ENCODE measurements at places on chromosomes 5 and 9.

DNA sequence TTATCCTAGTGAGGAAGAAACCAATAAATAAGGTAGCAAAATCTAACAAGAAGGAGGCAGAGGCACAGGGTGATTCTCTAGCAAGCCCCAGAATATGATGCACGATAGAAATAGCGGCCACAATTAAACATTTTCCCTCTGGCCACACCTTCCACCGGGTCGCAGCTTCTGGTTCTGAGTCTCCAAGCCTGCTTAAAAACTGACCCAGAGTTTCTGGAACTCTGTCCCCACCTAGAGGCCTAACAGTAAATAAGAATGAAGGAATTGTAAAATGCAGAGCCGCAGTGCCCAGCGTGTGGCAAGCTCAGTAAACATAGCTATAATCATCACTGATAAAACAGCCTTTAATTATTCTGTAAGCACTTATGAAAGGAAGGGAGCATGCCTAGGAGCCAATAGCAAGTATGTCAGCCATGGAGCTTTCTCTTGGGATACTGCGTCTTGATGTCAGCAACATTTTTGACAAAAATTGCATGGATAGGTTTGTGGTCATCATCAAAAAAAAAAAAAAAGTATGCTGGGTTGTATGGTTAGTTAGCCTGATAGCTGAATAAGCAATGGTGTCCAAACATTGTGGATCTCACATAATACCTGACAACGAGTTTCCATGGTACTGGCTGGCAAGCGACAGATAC lies 465.5 kb downstream of the DNAH5 start:
- DNase-seq, result peak; percentile 20

DNA sequence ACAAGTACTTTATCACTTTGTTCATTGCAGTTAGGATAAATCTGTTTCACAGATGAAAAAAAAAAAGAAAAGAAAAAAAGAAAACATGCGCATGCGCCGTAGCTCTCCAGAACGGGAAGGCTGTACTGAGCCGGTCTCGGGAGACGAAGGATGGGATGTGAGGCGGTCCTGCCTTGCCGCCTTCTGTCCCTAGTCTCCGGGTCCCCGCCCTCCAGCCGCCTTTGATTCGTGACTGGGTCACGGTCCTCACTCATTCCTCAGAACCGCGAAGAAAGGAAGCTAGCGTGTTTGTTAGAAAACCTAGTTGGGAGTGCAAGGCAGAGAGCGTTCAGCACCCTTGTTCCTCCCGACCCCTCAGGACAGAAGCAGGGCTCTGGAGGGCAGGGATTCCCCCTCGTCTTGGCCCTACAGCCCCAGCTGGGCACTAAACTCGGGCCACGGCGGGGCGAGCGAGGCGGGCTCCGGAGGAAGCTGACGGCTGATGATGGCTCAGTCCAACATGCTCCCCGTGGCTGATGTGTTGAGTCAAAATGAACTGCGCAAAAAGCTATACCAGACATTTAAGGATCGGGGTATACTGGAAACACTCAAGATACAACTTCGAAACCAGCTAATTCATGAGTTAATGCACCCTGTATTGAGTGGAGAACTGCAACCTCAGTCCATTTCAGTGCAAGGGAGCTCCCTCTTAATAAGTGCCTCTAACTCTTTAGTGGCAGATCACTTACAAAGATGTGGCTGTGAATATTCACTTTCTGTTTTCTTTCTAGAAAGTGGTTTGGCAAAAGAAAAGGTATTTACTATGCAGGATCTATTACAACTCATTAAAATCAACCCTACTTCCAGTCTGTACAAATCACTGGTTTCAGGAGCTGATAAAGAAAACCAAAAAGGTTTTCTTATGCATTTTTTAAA lies 40.0 kb downstream of the CPLANE1 start:
- DNase-seq, result no peak

- DNase-seq, result no peak
Measured at GRCh38 chr9:34500623-34501267, 22.0 kb downstream of the ENHO start.

DNA sequence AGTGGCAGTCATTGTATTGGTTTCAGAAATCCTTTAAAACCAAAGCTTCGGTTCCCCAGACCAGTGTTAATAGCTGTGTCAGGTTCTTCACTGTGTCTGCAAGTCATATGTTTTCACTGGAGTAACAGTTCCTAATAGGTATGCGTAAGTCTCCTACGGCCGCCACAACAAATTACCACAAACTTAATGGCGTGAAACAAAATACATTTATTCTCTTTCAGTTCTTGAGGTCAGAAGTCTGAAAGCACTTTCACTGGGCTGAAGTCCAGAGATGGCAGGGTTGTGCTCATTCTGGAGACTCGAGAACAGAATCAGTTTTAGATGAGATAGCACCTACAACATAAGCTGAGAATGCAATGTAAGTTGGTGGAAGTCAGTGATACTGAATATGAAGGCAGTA lies 556.2 kb downstream of the TLE4 start:
- no peak for DNase-seq

- no peak for DNase-seq
Measured at GRCh38 chr5:62257020-62257367, 49.0 kb upstream of the KIF2A start.

- no peak for DNase-seq
Measured at GRCh38 chr5:80653502-80653901, 950 bp upstream of the MSH3 start.

- no peak for DNase-seq
Measured at GRCh38 chr5:179407191-179408175, 62.2 kb upstream of the ADAMTS2 start.

- no peak for DNase-seq
Measured at GRCh38 chr9:114248299-114248707, 74.6 kb upstream of the ORM1 start.
